ENCODE measurements at places on chromosomes 11 and 22.

GRCh38 chr22:40331706-40332105 lies 14.6 kb upstream of the ADSL start:
- no peak for DNase-seq

- DNase-seq = no peak
Observed at GRCh38 chr11:1675536-1676228, 21.3 kb upstream of the KRTAP5-6 start.

- DNase-seq = no peak
Observed at GRCh38 chr11:86370171-86370570, 4.5 kb upstream of the CCDC81 start.

GRCh38 chr22:41445129-41446056 lies 1.2 kb downstream of the TOB2 start:
- DNase-seq = peak; percentile 36

DNA sequence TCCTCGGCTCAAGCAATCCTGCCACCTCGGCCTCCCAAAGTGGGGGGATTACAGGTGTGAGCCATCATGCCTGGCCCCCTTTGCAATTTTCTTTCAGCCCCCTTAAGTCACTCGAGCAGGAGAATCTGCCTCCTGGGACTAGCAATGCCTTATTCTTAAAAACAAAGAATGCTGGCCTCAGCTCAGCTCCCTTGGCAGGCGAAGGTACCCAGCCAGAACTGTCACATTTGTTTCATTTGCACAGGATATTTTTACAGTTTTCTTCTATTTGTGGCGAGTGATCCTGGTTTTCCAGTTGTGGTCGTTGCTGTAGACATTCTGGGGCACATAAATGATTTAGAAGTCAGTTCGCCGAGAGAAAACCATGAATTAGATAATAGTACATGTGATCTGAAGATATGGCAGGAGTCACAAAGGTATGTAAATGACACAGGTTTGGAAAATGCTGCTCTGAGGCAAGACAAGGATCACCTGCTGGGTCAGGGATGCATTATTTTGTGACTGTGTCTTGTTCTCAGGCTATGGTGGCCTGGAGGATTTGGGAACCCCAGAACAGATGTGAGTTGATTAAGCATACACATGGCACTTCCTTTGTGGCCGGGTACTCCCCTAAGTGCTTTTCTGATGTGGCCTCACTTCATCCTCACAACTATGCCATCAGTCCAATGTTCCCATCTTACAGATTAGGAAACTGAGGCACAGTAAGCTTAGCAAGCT lies 51.2 kb upstream of the SLC22A12 start:
- no peak for DNase-seq

- no peak for DNase-seq
Observed at GRCh38 chr11:34840736-34841386, 75.3 kb downstream of the APIP start.

DNA sequence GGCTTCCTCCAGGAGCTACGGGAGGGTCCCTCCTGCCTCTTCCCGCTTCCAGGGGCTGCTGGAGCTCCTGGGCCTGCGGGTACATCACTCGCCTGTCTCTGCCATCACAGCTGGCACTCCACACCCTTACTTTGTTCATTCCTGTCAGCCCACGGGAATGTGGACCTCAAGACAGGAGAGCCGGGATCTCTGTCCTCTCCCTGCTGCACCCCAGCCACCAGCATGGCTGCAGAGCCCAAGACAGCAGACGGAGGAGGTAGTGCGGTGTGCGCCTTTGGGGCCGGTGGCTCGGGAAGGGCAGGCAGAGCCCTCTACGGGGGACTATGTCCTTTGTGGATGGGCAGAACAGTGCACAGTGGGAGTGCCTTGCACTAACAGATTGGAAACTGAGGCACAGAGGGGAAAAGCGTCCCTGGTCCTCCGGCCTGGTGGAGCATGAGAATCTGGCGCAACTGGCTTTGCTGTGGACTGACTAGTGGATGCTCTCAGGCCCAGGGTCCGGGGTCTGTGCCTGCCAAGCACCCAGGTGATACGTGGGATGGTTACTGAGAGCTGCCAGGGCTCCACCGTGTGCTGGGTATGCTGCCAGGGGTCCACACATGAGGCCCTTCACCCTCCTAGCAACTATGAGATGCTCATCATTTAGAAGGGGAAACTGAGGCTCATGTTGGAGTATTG lies 47.3 kb downstream of the IGF2 start:
- no peak for DNase-seq

All from foreskin fibroblast (primary cell).